ENCODE measurements at places on chromosomes 2 and 18. TPM values are rescaled to one million over a fixed set of nuclear protein-coding genes. Genes with fewer than 3 reads are reported as not detected.

The CPO gene
- total RNA-seq = 0.48 TPM

DNA sequence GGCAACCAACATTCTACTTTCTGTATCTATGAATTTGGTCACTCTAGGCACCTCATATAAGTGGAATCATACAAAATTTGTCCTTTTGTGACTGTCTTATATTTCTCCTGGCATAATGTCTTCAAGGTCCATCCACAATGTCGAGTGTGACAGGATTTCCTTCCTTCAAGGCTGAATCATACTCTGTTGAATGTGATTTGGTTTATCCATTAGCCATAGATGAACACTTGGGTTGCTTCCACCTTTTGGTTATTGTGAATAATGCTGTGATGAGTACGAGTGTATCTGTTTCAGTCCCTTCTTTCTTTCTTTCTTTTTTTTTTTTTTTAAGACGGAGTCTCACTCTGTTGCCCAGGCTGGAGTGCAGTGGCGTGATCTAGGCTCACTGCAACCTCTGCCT, 311.3 kb downstream of the TGIF1 start:
- no peak for DNase-seq

The HOXD8 gene
- total RNA-seq = 14.2 TPM

- no peak for DNase-seq
Observed at GRCh38 chr2:60659026-60659425, 97.0 kb upstream of the PAPOLG start.

DNA sequence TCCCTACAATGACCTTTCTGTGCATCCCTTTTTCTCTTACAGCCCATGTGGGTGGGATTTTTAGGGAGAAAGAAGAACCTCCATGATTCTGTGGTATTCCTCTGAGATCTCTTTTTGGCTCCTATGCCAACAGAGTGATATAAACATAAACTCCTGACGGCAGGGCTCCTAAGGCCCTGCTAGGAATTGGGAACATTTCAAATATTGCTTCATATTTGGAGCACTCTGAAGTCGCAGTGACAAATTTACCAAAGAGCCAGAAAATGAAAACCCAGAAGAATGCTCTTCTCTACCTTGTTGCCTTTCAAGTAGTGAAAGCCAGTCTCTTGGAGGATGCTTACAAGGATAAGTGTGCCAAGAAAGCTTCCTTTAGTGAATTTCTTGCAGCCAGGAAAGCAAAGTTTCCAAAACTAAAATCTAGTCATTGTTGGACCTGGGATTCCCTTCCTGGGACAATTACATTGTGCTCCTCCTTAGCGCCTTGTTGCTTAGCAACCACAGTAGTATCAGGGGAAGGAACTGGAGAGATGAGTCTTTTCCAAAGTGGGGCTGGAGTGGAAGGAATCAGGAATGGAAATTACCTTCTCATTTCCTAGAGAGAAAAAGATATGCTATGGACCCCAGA, 7.3 kb upstream of the SETBP1 start:
- DNase-seq = no peak

- DNase-seq = no peak
Observed at GRCh38 chr2:163711258-163711657, 24.6 kb downstream of the FIGN start.

DNA sequence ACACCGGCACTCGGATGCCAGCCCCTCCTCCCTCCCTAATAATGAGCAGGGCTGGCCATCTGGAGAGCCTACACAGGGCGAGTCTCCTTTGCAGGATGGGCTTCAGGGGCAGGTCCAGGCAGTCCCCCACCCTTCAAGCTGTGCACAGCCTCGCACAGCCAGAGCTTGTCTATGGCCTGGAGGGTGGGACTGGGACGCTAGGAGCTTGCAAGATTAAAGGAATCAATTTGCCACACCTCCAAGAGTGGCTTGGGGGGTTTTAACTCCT, 43.9 kb upstream of the OTOF start:
- no peak for DNase-seq

The STEAP3 gene
- 17.4 TPM for total RNA-seq

The ANKRD23 gene
- total RNA-seq = 1.6 TPM
